Lung (tissue), 17 donors: ENCODE measurements at places on chromosomes 16 and 17. TPM values are rescaled to one million over a fixed set of nuclear protein-coding genes. Genes with fewer than 3 reads are reported as not detected.

DNA sequence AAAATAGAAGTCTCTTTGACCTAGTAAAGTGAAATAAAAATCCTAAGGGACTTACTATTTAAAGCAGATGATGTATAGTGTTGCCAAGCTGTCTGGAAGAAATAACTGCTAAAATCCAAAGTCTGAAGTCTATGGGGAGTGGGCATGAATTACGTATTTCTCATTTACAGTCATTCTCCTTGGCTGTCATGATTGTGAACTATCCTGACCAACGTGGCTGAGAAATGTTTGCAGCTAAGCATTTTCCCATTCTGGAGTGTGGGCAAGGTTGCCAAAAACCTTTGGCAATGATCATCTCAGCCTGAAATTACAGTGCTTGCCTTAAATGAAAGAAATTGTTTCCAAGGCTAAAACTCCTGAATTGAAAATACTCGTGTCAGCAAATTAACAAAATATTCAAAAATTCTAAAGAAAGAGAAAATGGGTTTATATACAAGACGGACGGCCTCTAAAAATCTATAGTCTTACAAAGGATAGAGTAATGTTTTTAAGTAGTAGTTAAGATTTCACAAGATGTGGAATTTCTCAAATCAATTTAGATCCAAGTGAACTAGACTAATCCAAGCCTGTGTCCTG lies 77.0 kb downstream of the CACNG1 start:
- peak; percentile 22 for DNase-seq

DNA sequence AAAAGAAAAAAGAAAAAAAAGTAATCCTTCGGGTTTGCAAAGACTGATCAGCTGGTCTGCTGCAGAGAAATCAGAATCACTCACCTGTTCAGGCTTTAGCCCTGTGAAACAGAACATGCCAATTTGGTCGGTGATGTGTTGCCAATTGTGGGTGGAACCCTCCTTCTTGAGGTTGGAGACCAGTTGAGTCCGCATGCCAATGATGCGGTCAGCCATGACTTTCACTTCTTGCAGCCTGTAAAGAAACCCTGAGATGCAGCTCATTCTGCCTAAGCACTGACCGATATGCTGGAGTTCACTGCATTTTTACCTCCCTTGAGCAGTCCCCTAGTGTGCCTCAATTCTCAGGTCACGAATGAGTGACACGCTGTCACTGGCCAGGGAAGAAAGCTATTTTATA lies 24.8 kb upstream of the SLC38A7 start:
- no peak for DNase-seq

DNA sequence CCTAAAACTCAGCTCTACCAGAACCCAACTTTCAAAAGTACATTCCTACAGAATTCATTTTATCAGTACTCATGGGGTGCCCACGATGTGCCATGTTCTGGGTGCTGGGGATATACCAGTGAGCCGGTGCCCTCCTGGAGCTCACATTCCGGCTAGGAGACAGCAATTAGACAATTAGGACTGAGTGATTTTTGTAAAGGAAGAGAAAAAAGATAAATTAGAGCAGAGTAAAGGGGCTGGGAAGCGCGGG lies 449 bp upstream of the MRPL58 start:
- no peak for DNase-seq

DNA sequence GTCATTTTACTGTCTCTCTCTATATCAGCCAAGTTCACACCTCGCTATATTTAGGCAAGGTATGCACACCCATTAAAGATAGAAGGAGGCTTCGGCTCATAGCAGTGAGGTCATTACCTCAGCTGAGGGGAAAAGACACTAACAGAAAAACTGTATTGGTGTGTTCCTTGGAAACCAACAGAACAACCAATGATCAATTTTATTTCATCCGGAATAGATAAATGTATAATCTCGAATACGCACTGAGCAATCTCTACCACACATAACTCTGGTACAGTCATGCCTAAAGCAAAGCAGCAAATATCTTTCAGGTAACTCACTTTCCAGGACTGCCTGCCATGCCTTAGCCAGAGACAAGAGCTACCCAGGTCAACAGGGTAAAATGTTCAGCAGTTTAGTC lies 109.9 kb upstream of the CORO6 start:
- DNase-seq, result no peak

DNA sequence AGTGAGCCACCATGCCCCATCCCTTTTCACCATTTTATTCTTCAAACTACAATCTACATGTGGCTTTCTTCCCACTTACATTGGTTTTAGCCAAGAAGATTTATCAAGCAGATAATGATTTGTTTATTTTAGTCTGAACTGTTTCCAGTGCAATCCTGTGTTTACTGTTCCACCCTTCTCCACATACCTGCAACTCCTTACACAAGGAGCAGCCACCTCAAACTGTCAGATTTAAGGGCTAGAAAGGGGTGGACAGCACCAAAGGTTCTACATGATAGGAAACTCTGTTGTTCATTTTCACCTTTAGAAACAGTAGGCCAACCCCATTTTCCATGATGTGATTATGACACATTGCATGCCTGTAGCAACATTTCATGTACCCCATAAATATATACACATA lies 1.9 kb downstream of the RUNDC1 start:
- no peak for DNase-seq

DNA sequence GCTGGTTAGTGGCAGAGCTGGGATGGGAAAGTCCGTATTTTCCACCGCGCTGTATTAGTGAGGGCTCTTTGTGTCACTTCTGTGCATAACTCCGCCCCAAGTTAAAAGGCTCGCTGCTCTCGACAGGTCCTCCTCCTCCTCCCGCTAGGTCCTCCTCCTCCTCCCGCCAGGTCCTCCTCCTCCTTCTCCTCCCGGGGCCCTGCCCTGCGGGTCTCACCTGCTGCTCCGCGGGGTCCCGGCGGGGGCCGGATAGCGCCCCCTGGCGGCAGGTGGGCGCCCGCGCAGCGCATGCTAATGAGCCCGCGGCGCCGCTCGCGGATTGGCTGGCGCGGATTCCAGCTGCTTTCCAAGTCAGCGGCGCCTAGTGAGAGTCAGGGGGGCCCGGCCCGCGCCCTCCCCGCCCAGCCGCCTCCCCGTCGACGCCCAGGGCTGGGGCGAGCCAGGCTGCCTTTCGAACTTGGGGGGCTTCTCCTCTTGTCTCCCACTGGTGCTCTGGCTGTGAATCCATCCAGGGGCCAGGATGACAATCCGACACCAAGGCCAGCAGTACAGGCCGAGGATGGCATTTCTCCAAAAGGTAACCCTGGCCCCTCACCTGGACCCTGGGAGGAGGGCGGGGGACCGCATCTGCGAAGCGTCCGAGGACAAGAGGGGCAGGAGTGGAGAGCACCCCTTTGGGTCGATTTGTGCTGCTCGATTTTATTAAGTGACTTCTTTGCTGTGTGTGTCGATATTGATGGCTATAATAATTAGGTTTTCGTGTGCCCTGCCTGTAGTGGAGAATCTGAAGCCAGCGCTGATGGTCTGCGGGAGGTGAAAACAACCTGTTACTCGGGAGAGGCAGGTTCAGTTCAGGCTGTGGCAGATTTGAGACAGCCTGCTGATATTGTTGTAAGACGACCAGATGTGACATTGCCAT lies at the start of gene RGS9:
TSS of gene RGS9 (plus strand) at position 350 of the 919 bp plus-strand sequence. CDS start at position 521, 171 bp downstream.
- DNase-seq, result peak; percentile 80

- DNase-seq, result no peak
These were observed 40.9 kb downstream of the SRCIN1 start for GRCh38 chr17:38564869-38565268.

GRCh38 chr17:35256629-35257028 lies 13.8 kb downstream of the SLFN5 start:
- no peak for DNase-seq

GRCh38 chr17:13114601-13115031 lies 96.8 kb upstream of the ELAC2 start:
- DNase-seq, result peak; percentile 87

NHERF2 gene
- total RNA-seq, result 468 TPM

CLDN7 gene
- 117 TPM for total RNA-seq
